ENCODE measurements at places on chromosomes 7 and 10.

GRCh38 chr7:12199363-12199762 is 11.7 kb upstream of the TMEM106B start:
- no peaks in the 10 kb centered on the region for H3K36me3 ChIP-seq
- no peak for DNase-seq
- peak overlapping the region; percentile 76 for H3K27ac ChIP-seq
- 0 out of 2 replicates have a peak overlapping the region, but pooled peaks have one; percentile 3 for H3K4me3 ChIP-seq

GRCh38 chr10:79111427-79111826 is 42.7 kb downstream of the ZMIZ1 start:
- no peak overlapping the region for H3K27ac ChIP-seq
- H3K4me3 ChIP-seq = no peak overlapping the region
- DNase-seq = no peak
- H3K27me3 ChIP-seq = no peaks in the 10 kb centered on the region
- H3K4me1 ChIP-seq = peaks cover 78% of the 10 kb centered on the region

DNA sequence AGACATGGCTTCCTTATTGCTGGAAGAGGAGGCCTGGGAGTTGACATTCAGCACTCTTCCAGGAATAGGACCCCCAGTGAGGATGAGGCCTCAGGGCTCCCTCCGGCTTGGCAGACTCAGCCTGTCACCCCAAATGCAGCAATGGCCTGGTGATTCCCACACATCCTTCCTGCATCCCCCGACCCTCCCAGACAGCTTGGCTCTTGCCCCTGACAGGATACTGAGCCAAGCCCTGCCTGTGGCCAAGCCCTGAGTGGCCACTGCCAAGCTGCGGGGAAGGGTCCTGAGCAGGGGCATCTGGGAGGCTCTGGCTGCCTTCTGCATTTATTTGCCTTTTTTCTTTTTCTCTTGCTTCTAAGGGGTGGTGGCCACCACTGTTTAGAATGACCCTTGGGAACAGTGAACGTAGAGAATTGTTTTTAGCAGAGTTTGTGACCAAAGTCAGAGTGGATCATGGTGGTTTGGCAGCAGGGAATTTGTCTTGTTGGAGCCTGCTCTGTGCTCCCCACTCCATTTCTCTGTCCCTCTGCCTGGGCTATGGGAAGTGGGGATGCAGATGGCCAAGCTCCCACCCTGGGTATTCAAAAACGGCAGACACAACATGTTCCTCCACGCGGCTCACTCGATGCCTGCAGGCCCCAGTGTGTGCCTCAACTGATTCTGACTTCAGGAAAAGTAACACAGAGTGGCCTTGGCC is 4.3 kb downstream of the PGAM2 start:
- DNase-seq = no peak
- H3K36me3 ChIP-seq = peaks cover 30% of the 10 kb centered on the region
- no peak overlapping the region for H3K4me3 ChIP-seq
- H3K27me3 ChIP-seq = no peaks in the 10 kb centered on the region

DNA sequence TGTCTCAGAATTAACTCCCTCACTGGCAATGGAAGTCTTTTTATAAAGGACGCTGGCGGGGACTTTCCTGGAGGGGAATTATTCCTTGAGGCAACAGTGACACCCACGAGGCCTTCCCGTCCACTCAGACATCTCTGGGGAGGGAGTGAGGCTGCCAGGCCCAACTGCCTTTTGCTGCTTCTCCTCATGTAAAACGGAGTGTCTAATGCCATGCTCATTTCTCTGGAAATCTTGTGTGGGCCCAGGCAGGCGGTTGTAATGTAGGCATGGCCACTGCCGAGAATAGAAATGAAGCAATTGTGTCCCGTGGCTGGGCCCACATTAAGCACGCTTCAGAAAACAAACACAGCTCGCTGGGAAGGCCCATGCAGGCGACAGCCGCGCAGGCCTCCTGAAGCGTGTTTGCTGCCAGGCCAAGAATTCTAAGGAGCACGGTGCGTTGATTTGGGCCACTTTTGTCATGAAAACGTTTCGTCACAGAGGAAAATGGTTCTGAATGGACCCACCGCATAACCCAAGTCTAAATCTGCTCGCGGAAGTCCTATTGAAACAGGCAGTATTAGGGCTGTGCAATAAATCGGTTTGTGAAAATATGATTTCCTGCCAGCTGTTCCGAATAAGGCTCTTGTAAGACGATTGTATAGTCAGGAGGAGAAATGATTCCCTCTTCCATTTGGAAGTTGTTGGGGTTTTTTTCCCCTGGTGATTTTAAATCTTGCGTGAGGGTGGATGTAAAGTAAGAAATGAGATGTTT is 104.2 kb upstream of the CHST15 start:
- H3K4me1 ChIP-seq = peaks cover 7% of the 10 kb centered on the region
- no peaks in the 10 kb centered on the region for H3K36me3 ChIP-seq
- H3K4me3 ChIP-seq = no peak overlapping the region

GRCh38 chr10:132921818-132922807 is 20.3 kb downstream of the CFAP46 start:
- no peak overlapping the region for H3K27ac ChIP-seq
- no peak for DNase-seq
- no peaks in the 10 kb centered on the region for H3K4me1 ChIP-seq
- H3K27me3 ChIP-seq = no peaks in the 10 kb centered on the region
- H3K36me3 ChIP-seq = no peaks in the 10 kb centered on the region

DNA sequence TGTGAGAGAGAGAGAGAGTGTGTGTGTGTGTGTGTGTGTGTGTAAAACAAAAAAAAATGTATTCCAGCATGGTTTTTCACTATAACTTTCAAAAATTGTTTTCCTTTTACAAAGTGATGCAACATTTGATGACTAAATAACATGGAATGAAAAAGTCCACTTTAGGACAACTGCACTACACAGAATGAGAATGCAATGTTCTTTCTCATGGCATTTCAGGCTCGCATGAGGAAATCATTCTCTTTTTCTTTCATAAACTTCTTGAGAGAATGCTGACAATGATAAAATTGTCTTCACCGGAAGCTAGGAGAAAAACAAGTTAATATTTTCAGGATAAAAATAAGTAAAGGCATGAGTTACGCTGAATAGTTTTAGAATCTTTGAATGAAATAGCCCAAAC is 53.7 kb downstream of the SLC16A12 start:
- no peaks in the 10 kb centered on the region for H3K27me3 ChIP-seq
- no peak for DNase-seq
- H3K36me3 ChIP-seq = peaks cover 5% of the 10 kb centered on the region
- peaks cover 26% of the 10 kb centered on the region for H3K4me1 ChIP-seq

DNA sequence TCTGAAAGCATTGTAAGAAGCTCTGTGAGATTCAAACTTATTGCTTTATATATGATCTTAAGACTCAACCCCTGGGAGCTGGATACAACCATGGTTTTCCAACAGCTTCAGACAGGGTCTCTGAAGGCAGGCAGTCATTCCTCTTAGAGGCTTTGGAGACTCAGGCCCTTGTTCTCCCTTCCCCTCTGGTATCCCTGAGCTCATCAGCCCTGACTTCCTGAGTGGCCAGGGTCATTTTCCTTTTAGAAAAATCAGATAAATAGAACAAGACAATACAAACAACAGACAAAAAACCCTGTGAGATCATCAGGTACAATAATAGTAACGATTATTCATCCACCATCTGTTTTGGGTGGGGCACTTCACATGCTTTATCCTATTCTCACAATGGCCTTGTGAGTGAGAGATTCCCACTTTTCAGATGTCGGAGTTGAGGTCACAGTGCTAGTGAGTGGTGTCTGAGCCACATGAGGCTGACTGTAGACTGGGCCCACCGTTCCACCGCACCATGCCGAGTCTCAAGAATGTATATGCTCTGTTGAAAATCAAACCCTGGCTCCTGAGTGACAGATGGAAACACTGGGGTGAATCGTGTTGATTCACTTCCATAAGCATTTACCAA is 144.2 kb downstream of the CXCL12 start:
- H3K27ac ChIP-seq = no peak overlapping the region
- H3K27me3 ChIP-seq = peaks cover 68% of the 10 kb centered on the region
- no peaks in the 10 kb centered on the region for H3K36me3 ChIP-seq
- DNase-seq = no peak
- no peak overlapping the region for H3K4me3 ChIP-seq
- peaks cover 12% of the 10 kb centered on the region for H3K4me1 ChIP-seq

DNA sequence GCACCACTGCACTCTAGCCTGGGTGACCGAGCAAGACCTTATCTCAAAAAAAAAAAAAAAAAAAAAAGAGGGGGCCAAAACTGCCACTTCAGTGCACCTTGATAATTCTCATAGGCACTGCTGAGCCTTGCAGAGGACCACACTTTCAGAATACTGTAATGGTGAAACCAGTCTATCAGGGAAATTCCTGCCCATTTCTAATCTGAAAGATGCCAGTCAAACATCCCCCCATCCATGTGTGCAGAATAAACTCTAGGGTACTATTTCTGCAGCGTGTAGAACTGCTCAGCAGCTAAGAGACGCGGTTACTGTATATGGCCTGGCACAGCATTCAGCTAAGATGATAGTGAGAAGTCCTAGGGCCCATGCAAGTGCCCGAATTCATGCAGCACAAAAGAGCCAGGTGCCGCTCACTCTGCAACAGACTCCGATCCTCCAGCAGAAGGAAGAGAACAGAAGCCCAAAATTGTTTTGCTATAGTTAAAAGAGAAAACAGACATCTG is 286.8 kb upstream of the KLF14 start:
- H3K4me1 ChIP-seq = no peaks in the 10 kb centered on the region
- DNase-seq = no peak
- H3K27ac ChIP-seq = no peak overlapping the region
- no peaks in the 10 kb centered on the region for H3K36me3 ChIP-seq
- H3K4me3 ChIP-seq = no peak overlapping the region

DNA sequence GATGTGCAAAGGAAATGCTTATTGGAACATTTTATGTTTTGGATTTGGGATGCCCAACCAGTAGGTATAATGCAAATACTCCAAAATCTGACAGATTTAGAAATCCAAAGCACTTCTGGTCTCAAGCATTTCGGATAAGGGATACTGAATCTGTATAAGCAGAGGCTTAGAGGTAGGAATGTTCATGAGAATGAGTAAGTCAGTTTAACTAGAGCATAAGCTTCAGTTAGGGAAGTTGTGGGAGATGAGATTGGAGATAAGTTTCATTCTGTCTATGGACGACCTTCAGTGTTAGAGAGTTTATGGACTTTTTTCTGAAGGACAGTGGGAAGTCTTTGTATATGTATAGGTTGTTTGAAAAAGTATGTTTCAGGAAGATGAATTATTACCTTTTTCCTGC is 10.4 kb downstream of the TAX1BP1 start:
- no peak overlapping the region for H3K4me3 ChIP-seq
- DNase-seq = no peak
- H3K36me3 ChIP-seq = peaks cover 25% of the 10 kb centered on the region
- no peak overlapping the region for H3K27ac ChIP-seq
- no peaks in the 10 kb centered on the region for H3K27me3 ChIP-seq
- peaks cover 10% of the 10 kb centered on the region for H3K4me1 ChIP-seq

GRCh38 chr10:88828310-88828709 is 23.3 kb downstream of the ANKRD22 start:
- DNase-seq = no peak
- no peaks in the 10 kb centered on the region for H3K36me3 ChIP-seq
- H3K27me3 ChIP-seq = no peaks in the 10 kb centered on the region
- H3K4me1 ChIP-seq = no peaks in the 10 kb centered on the region
- H3K4me3 ChIP-seq = no peak overlapping the region

DNA sequence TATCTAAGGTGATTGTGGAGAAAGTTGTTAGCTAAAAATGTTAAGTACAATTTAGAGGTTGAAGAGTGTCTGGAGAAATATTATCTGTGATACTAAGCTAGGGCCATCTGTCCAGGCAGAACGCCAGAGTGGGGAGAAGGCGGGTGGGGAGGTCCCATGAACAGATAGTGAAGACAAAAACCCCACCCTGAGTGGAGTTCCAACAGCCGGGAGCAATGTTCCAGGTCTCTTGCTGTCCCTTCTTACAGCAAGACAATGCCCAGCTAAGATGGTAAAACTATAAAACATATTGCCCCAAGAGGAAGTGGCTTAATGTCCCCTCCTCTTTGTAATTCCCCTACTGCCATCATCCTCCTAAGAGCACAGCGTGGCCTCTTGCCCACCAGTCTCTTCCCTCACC is 10.4 kb upstream of the IL15RA start:
- no peak for DNase-seq
- peaks cover 13% of the 10 kb centered on the region for H3K36me3 ChIP-seq
- no peaks in the 10 kb centered on the region for H3K4me1 ChIP-seq
- H3K27me3 ChIP-seq = peaks cover 5% of the 10 kb centered on the region

- H3K4me1 ChIP-seq = peaks cover 34% of the 10 kb centered on the region
- no peak overlapping the region for H3K27ac ChIP-seq
- no peak overlapping the region for H3K4me3 ChIP-seq
- H3K27me3 ChIP-seq = peaks cover 6% of the 10 kb centered on the region
- no peak for DNase-seq
Measured at GRCh38 chr7:47895026-47895425, 53.2 kb downstream of the PKD1L1 start.

- H3K36me3 ChIP-seq = peaks cover 5% of the 10 kb centered on the region
- DNase-seq = no peak
- H3K4me1 ChIP-seq = peaks cover 10% of the 10 kb centered on the region
- no peak overlapping the region for H3K4me3 ChIP-seq
Measured at GRCh38 chr10:121369616-121370015, 228.6 kb downstream of the FGFR2 start.

GRCh38 chr10:52106899-52107298 is 207.2 kb upstream of the DKK1 start:
- peaks cover 13% of the 10 kb centered on the region for H3K36me3 ChIP-seq
- peak overlapping the region; percentile 73 for H3K27ac ChIP-seq
- H3K4me3 ChIP-seq = no peak overlapping the region

DNA sequence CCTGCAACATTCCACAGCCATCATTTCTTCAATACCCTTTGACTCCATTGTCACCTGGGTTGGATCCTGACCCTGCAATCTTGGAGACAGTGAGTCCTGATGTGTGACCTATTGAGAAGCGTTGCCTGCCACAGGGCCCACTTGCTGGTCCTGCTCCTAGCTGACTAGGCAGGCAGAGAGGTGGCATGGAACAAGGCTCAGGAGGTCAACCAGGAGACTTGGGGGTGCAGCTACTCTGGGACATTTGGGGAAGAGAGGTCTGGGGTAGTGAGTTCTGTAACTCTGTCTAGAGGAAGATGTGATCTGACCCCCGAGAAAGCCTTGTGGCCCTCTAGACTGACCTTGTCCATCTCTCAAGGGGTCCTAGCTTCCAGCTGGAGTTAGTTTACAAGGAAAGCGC is 1.8 kb downstream of the ZMIZ2 start:
- peaks cover 46% of the 10 kb centered on the region for H3K4me1 ChIP-seq
- H3K36me3 ChIP-seq = peaks cover 12% of the 10 kb centered on the region
- H3K27me3 ChIP-seq = no peaks in the 10 kb centered on the region
- no peak for DNase-seq

DNA sequence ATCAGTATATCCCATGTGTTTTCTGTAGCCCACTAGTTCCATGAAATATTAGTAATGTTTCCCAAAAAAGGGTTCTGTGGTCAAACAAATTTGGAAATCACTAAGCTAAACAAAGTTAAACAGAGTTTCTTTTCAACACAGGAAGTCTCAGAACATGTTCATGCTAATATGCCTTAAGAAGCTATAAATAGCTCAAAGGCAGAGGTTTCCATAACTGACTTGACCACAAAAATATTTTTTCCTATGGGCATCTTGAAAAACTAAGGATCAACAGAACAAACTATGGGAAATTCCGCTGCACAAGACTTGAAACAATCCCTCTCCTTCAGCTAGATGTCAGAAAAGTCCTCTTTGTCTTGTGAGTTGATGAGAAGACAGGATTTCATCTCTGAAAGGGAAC is 59.7 kb downstream of the SEM1 start:
- H3K27ac ChIP-seq = no peak overlapping the region
- H3K36me3 ChIP-seq = peaks cover 2% of the 10 kb centered on the region
- H3K4me3 ChIP-seq = no peak overlapping the region
- H3K4me1 ChIP-seq = peaks cover 18% of the 10 kb centered on the region
- H3K27me3 ChIP-seq = no peaks in the 10 kb centered on the region
